ENCODE measurements at places on chromosomes 13 and 19. TPM values are rescaled to one million over a fixed set of nuclear protein-coding genes. Genes with fewer than 3 reads are reported as not detected.

ITGBL1 gene
- 22.3 TPM for total RNA-seq

PLEKHA4 gene
- total RNA-seq = 28.0 TPM

SOX21 gene
- total RNA-seq = not detected

METTL21C gene
- total RNA-seq = not detected

ZNF223 gene
- 8.8 TPM for total RNA-seq

KLC3 gene
- not detected for total RNA-seq

KIR2DL1 gene
- total RNA-seq = not detected

ZIK1 gene
- total RNA-seq = 8.1 TPM

ZNF430 gene
- total RNA-seq = 4.7 TPM

PRRG2 gene
- not detected for total RNA-seq

UBE2L5 gene
- total RNA-seq = not detected

LGALS14 gene
- not detected for total RNA-seq

EDNRB gene
- 2.6 TPM for total RNA-seq

ONECUT3 gene
- total RNA-seq = not detected

IGFLR1 gene
- total RNA-seq = 9.8 TPM

NCAN gene
- not detected for total RNA-seq

C19orf73 gene
- 12.3 TPM for total RNA-seq

PGLYRP1 gene
- total RNA-seq = not detected

ZNF665 gene
- total RNA-seq = 0.58 TPM
